ENCODE measurements at places on chromosomes 16 and 17.

DNA sequence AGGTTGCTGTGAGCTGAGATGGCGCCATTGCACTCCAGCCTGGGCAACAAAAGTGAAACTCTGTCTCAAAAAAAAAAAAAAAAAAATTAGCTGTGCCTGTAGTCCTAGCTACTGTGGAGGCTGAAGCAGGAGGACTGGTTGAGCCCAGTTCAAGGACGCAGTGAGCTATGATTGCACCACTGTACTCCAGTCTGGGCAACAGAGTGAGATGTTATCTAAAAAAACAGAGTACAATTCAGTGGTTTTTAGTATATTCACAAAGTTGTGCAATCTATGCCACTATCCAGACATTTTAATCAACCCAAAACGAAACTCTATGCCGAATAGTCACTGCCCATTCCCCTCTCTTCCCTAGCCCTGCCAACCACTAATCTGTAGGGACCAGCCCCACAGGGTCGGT, 25.1 kb downstream of the C16orf54 start:
- DNase-seq, result no peak

- no peak for DNase-seq
Measured at GRCh38 chr16:87834005-87834667, 35.2 kb downstream of the SLC7A5 start.

GRCh38 chr16:16073891-16074881, 124.8 kb downstream of the ABCC1 start:
- no peak for DNase-seq

DNA sequence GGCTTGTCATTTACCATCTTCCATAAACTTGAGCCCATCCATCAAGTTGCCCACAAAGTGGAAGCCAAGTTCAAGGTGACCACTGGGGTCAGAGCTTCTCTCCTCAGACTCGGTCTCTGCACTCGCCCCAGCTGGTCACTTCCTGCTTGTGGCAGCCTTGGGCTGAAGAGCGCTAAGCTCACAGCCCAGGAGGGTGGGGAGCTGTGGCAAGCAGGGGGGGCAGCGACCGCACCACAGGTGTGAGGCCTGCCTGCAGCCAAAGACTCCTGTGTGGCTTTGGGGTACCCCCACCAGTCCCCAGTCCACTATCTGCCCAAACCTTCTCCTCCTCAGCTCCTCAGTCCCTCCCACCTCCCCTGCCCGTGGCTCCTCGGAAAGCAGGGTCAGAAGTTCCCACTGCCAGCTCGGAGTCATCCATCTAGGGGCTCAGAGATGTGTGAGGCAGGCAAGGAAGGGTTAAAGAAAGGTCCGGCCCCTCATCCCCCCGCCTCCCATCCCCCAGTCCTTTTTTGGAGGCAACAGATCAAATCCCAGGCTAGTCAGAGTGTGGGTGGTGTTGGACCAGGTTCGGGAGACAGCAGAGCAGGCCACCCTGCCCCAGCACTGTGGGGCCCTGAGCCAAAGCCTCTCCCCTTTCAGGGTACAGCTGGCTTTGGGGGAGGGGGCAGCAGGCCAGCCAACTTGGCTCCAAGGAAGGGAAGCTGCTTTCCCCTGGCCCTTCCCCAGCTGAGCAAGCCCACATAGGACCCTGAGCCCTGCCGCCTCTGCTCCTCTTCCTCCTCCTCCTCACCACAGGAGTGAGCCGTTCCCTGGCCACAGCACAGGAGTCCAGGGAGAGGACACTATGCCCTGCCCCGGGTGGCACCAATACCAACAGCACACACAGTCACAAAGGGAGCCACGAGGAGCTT, 3.2 kb downstream of the CSF3 start:
- no peak for DNase-seq

DNA sequence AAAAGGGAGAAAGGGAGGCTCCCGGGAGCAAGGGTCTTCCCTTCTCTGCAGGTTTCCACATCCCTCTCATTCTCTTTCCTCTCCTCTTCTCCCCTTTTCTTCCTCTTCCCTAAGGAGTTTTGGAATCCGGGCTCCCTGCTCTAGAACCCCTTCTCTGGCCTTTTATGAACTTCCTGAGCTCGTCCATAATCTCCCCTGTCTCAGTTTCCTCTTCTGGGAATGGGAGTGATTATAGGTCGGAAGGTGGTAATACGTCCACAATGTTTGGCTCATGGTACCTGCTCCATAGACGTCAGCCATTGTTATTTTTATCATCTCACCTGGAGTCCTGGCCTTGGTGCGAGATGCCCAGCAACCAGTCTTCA, 467 bp upstream of the EMP2 start:
- DNase-seq, result no peak

GRCh38 chr17:54180950-54181349, 358.2 kb downstream of the KIF2B start:
- DNase-seq, result no peak

- no peak for DNase-seq
Measured at GRCh38 chr17:1301546-1301945, 22.1 kb downstream of the TRARG1 start.

- no peak for DNase-seq
Measured at GRCh38 chr17:48594538-48595277, 1.1 kb upstream of the HOXB5 start.

GRCh38 chr17:82962163-82962720, 117.2 kb upstream of the METRNL start:
- no peak for DNase-seq

- no peak for DNase-seq
Measured at GRCh38 chr16:84040226-84040822, 2.3 kb downstream of the SLC38A8 start.

DNA sequence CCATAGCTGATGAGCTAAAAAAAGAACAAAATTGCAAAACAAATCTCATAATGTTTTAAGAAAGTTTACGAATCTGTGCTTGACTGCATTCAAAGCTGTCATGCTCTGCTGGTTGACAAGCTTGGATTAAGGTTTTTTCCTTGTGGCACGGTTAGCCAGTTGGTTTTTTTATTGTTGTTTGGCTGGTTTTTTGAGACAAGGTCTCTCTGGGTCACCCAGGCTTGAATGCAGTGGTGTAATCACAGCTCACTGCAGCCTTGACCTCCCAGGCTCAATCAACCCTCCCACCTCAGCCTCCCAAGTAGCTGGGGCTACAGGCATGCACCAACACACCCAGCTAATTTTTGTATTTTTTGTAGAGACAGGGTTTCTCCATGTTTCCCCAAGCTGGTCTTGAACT, 45.7 kb downstream of the PHKB start:
- DNase-seq, result no peak

Data from stimulated activated CD4-positive, alpha-beta T cell treated with anti-CD3 and anti-CD28 coated beads, Interleukin-2, amount 100 ng/mL, for 48 hours (primary cell).